ENCODE measurements at places on chromosomes 5 and 9.

DNA sequence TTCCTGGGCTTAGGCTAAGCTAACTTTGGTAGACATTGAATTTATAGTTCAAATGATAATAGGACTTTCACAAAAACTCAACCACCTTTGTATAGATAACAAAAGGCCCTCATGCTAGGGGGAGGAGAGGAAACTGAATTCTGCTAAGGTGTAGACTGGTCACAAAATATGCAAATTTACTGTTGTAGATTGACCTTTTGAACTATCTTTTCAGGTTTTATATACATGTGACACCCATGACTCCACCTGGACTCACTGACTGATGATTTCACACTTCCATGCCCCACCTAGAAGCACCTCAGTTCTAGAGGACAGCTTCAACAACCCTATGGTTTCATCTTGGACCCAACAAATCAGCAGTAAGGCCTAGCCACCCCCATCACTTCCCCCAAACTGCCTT lies 165.7 kb downstream of the CEMIP2 start:
- DNase-seq: no peak

- no peak for DNase-seq
These were observed 35.8 kb downstream of the ZNF782 start for GRCh38 chr9:96818533-96818932.

- no peak for DNase-seq
These were observed 107.5 kb downstream of the NDFIP1 start for GRCh38 chr5:142215915-142216681.

GRCh38 chr9:113612828-113613227 lies 149.3 kb downstream of the RGS3 start:
- DNase-seq: no peak

GRCh38 chr5:98865690-98866089 lies 63.1 kb downstream of the CHD1 start:
- no peak for DNase-seq

All from NCI-H187 treated with DMSO at 0.1 percent for 48 hours (cell line).